NCI-H187 treated with DMSO at 0.1 percent for 48 hours (cell line): ENCODE measurements at places on chromosomes 1 and 21.

DNA sequence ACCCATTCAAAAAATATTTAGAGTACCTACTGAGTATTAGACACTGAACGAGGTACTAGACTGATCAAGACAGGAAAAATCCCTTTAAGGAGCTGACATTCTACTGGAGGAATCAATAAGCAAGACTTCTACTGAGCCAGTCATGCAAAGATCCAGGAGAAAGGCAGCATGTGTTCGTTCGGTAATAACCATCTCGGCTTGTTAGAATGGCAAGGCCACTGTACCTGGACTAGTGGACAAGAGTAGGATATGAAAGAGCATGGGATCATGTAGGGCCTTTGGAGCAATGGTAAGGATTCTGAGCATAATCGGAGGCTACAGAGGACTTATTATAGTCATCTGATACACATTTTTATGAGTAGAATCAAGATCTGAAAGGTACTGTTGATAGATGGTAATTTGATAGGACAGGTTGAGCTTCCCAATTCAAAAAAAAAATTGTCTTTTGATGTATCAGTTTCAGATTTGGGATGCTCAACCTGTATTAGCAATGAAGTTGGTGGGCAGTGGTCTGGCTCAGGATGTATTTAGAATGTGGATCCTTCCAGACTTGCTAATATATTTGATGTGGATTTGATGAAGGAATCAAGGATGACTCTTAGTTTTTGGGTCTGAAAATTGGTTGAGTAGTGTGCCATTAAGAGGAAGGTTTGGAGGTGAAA, 2.3 kb downstream of the COX20 start:
- no peak for DNase-seq

- DNase-seq = peak; percentile 25
Observed at GRCh38 chr1:31593770-31594632, 17.7 kb downstream of the TINAGL1 start.

GRCh38 chr1:108121358-108122143, 78.6 kb downstream of the SLC25A24 start:
- DNase-seq = no peak

GRCh38 chr1:170634824-170635410, 29.0 kb upstream of the PRRX1 start:
- DNase-seq = no peak

DNA sequence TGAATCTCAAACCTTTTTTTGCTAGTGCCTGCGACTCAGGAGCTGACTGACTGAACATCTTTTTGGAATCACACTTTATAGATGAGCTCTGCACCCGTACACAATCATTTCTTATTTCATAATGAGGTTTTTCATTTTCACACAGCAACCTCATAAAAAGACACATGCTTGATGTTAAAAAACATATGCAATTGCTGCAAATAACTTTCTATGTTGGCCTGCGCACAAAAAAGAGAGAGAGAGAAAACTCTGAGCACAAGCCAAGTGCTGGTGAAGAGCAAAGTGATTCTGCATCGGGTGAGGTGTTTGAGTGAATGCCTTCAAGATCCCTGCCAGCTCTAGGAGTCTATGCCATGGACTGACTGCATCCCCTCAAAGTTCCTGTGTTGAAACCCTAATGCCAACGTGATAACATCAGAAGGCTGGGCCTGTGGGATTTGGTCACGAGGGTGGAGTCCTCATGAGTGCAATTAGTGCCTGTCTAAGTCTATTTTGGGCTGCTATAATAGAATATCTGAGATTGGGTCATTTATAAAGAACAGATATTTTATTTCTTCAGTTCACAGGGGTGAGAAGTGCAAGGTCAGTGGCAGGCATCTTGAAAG, 36.6 kb downstream of the C1orf87 start:
- no peak for DNase-seq

GRCh38 chr1:34470401-34470800, 284.4 kb upstream of the GJB5 start:
- DNase-seq = no peak

- no peak for DNase-seq
Observed at GRCh38 chr1:150080784-150081183, 13.2 kb downstream of the VPS45 start.

- peak; percentile 19 for DNase-seq
Observed at GRCh38 chr1:208951908-208952307, 631.6 kb upstream of the CAMK1G start.

DNA sequence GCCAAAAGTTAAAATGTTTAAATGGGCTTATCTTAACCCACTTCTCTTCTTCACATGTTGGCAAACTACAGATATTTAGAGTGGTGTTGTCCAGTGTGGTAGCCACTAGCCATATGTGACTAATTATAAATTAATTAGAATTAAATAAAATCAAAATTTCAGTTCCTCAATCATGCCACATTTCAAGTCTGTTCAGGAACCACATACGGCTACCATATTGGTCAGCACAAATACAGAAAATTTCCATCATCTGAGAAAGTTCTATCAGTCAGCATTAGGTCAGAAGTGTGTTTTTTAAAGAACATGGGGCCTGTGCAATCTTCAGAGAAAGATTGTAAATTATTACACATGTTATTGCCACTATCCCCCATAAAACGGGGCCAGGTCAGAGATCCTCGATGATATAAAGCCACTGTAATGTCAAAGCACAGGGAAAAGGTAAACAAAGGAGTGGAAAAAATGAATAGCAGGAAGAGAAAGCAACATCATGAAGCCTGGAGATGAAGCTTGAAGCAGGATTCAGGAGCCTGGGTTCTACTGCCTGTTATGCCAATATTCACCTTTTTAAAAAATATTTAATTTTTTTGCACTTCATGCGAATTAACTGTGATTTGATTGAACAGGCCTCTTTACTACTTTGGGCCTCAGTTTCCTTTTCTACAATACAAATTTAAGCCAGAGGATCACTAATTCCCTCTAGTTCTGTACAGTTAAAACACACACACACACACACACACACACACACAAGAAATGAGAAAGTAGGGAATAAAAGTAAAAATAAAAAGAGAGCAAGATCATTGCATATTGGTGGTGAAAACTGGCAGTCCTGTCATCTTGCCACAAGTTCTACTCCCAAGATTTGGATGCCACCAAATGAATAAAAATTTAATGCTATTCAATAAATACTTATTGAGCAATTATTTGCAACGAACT, 2.3 kb downstream of the RSBN1 start:
- no peak for DNase-seq

- DNase-seq = no peak
Observed at GRCh38 chr1:111140680-111140967, 601 bp downstream of the CEPT1 start.

GRCh38 chr1:184462155-184462554, 75.3 kb downstream of the C1orf21 start:
- no peak for DNase-seq

DNA sequence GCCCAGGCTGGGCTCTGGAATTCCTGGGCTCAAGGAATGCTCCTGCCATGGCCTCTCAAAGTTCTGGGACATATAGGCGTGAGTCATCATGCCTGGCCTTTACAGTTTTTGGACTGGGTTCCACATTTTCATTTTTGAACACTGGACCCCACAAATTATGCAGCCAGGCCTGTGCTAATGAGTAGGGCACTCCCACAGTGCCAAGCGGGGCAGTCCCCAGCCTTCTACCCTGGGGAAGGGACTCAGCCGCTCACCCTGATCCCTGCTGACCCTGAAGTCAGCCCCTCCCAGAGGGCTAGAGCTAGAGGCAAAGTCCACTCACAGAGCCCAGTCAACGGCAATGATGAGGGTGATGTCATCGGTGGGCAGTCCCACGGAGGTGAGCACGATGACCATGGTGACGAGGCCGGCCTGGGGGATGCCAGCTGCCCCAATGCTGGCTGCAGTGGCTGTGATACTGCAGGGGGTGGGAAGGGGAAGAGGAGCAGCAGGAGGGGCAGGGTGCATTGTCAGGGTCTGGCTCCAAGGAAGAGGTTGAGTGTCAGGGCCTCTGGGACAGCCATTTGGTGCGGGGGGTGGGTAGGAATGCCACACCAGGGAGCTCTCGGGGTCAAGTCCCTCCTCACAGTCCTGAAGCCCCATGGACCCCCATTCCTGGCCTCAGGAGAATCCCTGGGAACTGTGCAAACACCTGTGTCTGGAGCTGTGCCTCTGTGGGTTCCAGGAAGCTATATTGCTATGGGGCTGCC, 27.6 kb downstream of the PODN start:
- DNase-seq = no peak

DNA sequence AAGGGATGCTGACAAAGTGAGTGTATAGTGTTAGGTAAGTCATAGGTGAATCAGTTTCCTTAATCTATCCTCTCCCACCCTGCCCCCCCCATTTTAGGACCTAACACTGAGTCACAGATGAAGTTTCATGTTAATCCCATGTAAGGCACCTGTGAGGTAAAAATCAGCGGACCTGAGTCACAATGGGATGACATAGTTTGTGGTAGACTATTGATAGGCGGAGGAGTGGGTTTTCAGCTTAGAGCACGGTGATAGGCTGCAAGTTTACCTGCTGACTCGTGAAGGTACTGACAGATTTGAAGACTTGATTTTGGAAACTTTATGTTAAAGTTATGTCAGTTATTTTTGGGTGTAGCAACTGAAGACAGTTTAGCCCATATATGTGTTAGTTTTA, 1.7 kb downstream of the TOR1AIP1 start:
- DNase-seq = no peak

DNA sequence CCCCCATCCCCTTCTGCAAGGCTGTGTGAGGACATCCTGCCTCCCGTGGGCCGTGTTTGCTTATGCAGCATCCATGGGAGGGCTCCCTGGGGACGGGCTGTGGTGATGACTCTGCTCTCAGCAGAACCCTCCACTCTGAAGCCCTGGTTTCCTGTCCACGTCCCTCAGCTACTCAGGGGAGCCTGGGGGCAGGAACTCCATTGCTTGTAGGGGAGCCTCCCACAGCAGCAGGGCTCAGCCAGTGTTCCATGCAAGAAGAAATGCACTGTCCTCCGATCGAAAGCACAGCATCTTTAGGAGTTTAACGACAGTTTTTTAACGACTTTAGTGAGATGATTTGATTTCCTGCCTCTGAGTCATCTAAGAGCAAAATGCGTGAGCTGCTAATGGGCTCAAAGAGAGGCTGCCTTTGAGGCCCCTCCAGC, 8.3 kb upstream of the KCNAB2 start:
- DNase-seq = no peak

DNA sequence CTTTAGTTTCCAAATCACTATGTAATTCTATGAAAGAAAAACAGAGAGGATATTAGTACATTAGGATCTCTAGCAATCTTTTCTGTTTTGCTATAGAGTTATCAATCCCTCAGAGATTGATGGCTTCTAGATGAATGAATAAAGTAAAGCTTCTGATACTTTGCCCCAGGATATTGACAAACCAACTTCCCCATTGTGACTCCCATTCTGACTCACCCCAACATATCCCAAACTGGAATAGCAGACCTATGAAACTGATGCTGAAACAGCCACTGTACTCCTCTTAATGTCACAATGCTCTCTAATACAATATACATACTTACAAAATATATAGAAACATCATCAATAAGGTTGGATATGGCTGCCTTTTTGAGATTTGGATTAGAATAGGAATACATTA, 442.1 kb upstream of the NR5A2 start:
- no peak for DNase-seq

DNA sequence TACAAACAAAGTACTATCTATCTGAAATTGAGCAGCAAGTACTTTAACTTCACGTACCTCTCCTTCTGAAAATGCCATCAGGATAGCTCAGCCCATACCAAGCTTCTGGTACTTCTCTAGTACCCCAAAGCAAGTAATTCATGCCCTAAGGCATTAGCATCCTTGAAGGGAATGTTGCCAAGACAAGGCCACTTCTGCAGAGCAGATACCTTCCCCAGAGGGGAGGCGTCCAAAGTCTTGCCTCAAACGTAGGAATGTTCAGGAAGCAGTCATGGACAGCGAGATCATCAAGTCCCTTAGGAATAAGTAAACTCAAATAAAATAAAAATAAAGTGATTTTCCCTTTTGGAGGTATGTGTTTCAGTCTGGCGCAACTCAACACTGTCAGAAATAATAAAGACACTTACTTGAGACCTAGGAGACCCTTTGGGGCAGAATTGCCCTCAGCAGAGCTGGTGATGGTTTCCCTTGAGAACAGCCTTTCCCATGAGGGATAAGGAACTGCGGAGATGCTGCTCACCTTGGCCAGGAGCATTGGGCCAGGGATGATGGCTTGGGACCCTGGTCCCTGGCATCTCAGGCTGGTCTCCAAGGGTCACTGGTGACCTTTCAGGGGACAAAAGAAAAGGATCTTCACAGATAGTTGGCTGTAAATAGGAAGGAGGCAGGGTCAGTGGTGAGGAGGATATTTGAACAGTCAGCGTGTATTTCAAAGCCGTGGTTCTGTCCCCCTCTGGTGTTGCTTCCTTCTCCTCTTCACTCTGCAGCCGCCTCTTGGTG, 522.9 kb downstream of the KIF26B start:
- no peak for DNase-seq

- DNase-seq = no peak
Observed at GRCh38 chr1:182766881-182767645, 22.5 kb upstream of the NPL start.

- DNase-seq = no peak
Observed at GRCh38 chr1:66386712-66387111, 147.2 kb upstream of the SGIP1 start.

- no peak for DNase-seq
Observed at GRCh38 chr1:71252900-71253299, 172.1 kb upstream of the ZRANB2 start.

- peak; percentile 59 for DNase-seq
Observed at GRCh38 chr1:207751790-207752455, at the start of gene CD46. Gene CD46, plus strand, starts transcription at chr1:207752054. Its CDS starts 159 bp downstream, at chr1:207752213.

- no peak for DNase-seq
Observed at GRCh38 chr21:44893948-44894656, 20.6 kb upstream of the PTTG1IP start.

- DNase-seq = no peak
Observed at GRCh38 chr21:23215261-23215660, 2217.1 kb downstream of the NCAM2 start.

- DNase-seq = no peak
Observed at GRCh38 chr1:10733474-10734366, 62.7 kb downstream of the CASZ1 start.

DNA sequence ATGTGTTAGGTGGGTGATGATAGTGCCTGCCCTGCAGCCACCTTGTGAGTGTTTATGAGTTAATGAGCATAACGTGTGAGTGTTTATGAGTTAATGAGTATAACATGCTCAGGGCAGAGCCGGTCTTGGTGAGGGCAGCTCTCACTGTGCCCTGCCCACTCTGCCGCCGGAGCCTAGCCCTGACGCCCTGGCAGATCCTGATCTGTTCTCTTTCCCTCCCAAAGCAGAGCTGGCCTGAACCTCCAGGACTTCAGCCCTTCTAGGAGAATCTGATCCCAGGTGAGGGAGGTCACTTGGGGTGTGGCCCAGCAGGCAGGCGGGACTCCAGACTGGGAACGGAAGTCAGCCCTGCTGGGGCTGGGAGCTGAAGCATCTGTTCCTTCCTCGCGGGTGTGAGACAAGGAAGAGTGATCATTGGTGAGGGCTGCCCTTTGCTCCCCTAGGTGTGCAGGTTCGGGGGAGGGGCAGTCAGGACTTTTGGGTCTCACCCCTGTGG, 5.7 kb downstream of the FBLIM1 start:
- no peak for DNase-seq
